ENCODE measurements at places on chromosomes 4 and X. TPM values are rescaled to one million over a fixed set of nuclear protein-coding genes. Genes with fewer than 3 reads are reported as not detected.

GRCh38 chr4:98544818-98545414, 113.5 kb downstream of the TSPAN5 start:
- no peak for DNase-seq

GRCh38 chr4:169615467-169616106, 3.2 kb upstream of the NEK1 start:
- peak; percentile 54 for DNase-seq

- no peak for DNase-seq
These were observed 53.5 kb downstream of the TBC1D14 start for GRCh38 chr4:6963139-6963611.

DNA sequence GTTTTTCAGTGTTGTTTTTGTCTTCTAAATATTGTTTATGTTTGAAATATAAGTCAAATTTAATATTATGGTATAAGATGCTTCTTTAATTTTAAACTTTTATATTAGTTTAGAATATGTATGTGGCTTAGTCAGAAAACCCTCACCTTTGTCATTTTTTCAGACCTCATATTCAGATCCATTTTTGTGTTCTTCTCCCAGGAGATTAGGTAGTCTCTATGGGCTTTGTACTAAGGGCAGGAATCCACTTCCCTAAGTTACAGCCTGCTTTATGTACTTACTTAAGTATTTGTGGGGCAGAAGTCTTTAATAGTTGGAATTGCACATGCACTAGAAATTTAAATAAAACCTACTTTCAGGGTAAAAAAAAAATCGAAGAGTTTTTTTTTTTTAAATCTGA, 63.5 kb upstream of the TENM3 start:
- DNase-seq, result no peak

DNA sequence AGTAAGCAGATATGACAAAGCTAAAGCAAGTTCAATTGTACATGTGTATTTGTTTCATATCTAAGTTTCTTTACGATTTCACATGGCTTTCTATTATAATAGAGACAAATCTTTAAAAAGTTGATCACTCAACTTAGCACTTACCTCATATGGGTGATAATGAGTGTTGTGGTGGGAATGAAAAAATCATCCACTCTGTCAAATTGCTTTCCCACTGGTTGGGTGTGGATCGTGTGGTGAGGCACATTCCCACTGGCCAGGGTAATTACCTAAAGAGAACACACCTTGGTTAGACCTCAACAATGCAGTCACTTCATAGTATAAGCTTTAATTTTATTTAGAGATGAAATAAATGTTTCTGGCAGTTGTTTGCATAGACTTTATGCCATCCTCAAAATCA, 708.9 kb downstream of the FSTL5 start:
- DNase-seq, result no peak

GRCh38 chr4:2091990-2092668, 33.0 kb downstream of the NAT8L start:
- no peak for DNase-seq

DNA sequence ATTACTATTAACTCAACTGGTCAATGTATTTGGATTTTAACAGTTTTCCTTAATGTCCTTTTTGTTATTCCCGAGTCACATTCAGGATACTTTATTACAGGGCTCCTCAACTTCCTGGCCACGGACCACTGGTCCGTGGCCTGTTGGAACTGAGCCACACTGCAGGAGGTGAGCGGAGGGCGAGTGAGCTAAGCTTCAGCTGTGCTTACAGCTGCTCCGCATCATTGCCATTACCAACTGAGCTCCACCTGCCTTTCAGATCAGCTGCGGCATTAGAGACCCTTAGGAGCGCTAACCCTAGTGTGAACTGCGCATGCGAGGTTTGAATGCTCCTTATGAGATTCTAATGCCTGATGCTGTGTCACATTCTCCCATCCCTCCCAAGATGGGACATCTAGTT, 591.7 kb downstream of the CCSER1 start:
- no peak for DNase-seq

GRCh38 chr4:95850161-95850560, 10.3 kb downstream of the PDHA2 start:
- no peak for DNase-seq

DNA sequence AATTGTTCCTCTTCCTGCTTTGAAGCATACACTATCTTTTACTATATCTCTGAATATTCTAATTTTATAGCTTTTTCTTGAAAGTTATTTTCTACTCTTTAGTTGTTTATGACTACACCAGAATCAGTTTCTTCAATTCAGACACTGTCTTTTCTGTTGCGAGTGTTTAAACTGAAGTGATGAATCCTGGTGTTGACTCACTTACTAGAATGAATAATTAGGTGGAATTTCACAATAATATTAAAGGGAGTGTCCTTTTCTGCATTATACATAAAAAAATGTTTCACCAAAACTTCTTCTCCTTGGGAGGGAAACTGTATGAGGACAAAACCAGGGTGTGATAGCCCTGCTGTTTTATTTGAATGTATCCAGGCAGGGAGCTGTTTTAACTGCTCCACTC, 1383.1 kb downstream of the C4orf33 start:
- peak; percentile 4 for DNase-seq

DNA sequence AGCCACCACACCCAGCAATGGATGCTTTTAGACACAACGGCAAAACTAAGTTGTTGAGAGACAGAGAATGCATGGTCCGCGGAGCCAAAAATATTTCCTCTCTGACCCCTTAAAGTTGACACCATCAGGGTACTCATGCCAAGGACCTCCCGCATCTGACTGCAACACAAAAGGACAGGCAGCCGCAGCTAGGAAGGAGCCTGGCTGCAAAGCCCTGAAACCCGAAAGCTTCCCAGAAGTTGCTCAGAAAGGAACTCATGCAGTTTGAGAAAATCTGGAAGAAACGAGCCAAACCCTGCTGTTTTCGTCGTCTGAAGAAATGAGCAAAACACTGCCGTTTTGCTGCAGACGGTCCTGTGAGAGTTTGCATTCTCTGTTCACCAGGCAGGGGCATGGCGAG, 16.5 kb downstream of the DHRSX start:
- peak; percentile 12 for DNase-seq

- peak; percentile 60 for DNase-seq
These were observed 298.5 kb upstream of the BMP3 start for GRCh38 chr4:80732010-80732409.

DNA sequence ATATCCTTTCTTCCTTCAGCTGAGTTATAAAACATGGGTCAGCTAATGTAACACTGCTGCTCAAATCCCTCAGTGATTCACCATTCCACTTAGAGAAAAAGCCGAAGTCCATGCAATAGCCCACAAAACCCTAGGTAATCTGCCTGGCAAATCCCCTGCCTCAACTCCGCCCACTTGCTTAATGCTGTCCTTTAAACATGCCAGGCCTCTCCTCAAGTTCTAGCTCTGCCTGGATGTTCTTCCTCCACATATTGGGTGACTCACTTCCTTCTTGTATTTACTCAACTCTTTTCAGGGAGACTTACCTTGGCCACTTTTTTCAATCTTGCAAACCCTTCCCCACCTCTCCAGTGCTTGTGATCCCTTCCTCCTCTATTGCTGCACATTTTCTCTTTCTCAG, 89.8 kb downstream of the EMCN start:
- DNase-seq, result peak; percentile 79

GRCh38 chr4:14151101-14151500, 523.6 kb upstream of the BOD1L1 start:
- no peak for DNase-seq

DNA sequence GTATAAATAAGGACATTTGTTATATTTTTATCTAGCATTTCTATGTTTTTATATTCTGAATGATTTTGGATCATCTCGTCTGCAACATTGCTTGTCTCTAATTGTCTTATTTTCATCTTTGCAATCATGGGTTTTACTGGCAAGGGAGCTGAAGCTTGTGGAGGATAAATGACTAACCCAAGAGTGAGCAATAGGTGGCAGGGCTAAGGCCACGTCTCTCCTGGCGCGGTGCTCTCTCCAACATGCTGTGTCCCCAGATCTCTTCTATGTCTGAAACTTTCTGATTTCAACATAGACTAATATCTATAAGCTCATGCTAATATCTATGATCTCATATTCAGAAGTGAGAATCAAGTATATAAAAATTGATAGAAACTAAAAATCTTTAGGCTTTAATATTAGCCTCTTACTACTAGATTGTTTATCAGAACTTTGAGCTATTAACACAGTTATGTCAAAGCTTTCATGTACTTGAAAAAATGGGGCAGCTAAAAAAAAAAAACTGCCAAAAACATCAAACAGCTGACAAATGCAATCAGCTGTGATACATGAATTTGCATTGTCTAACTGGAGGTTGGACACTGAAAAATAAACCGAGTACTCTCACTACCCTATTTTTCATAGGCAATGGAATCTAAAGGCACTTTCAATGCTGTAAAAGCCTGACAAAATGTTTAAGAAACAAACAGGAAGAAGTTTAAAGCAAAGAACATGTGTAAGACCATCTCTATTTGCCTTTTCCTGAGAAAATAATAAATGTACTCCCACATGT, 169.2 kb downstream of the TMA16 start:
- DNase-seq, result no peak

SPP1 gene
- 217 TPM for total RNA-seq

NPNT gene
- 3.1 TPM for total RNA-seq

DMD gene
- 22.2 TPM for total RNA-seq

SCD5 gene
- total RNA-seq, result 61.7 TPM

NLRP2B gene
- total RNA-seq, result not detected
